ENCODE measurements at places on chromosomes 1 and 21. TPM values are rescaled to one million over a fixed set of nuclear protein-coding genes. Genes with fewer than 3 reads are reported as not detected.

CD52 gene
- total RNA-seq: not detected

LCE2B gene
- not detected for total RNA-seq

RGS13 gene
- not detected for total RNA-seq

GNAT2 gene
- 0.43 TPM for total RNA-seq

DCST1 gene
- 0.17 TPM for total RNA-seq

GBP1 gene
- 12.9 TPM for total RNA-seq

RGS7 gene
- total RNA-seq: 2.1 TPM

FAM72B gene
- total RNA-seq: 13.8 TPM
